Naive thymus-derived CD8-positive, alpha-beta T cell (primary cell): ENCODE measurements at places on chromosomes 1 and 21.

- DNase-seq, result no peak
Measured at GRCh38 chr1:166937329-166937728, 38.0 kb downstream of the ILDR2 start.

- no peak for DNase-seq
Measured at GRCh38 chr1:54695764-54696163, 19.9 kb upstream of the TTC4 start.

GRCh38 chr1:187646536-187647107 lies 817.9 kb downstream of the PLA2G4A start:
- no peak for DNase-seq

- no peak for DNase-seq
Measured at GRCh38 chr1:178323067-178323466, 173.7 kb downstream of the CLEC20A start.

DNA sequence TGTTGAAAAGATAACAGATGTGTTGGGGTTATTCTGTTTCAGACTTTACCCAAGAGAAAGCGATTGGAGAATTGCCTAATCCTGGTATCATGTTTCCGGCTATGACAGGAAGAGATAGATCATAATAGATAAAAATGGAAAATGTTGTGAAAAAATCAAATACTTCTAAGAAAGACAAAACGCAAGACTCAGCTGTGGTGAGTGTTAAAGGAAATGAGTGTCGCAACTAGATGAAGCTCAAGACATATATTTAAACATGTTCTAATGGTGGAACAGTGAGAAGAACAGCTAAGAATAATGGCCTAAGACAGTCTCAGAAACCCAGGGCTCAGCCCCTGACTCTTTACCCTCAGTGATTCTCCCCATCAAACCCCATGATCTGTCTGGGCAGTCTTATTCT lies 426.7 kb upstream of the RUNX1 start:
- peak; percentile 15 for DNase-seq
